Activated naive CD8-positive, alpha-beta T cell treated with anti-CD3 and anti-CD28 coated beads for 36 hours (primary cell): ENCODE measurements at places on chromosomes 16 and 17.

- no peaks in the 10 kb centered on the region for H3K36me3 ChIP-seq
- no peaks in the 10 kb centered on the region for H3K4me1 ChIP-seq
- H3K27ac ChIP-seq, result no peak overlapping the region
- no peaks in the 10 kb centered on the region for H3K27me3 ChIP-seq
- H3K4me3 ChIP-seq, result no peak overlapping the region
These were observed 187.9 kb downstream of the CNTNAP4 start for GRCh38 chr16:76464955-76465620.

DNA sequence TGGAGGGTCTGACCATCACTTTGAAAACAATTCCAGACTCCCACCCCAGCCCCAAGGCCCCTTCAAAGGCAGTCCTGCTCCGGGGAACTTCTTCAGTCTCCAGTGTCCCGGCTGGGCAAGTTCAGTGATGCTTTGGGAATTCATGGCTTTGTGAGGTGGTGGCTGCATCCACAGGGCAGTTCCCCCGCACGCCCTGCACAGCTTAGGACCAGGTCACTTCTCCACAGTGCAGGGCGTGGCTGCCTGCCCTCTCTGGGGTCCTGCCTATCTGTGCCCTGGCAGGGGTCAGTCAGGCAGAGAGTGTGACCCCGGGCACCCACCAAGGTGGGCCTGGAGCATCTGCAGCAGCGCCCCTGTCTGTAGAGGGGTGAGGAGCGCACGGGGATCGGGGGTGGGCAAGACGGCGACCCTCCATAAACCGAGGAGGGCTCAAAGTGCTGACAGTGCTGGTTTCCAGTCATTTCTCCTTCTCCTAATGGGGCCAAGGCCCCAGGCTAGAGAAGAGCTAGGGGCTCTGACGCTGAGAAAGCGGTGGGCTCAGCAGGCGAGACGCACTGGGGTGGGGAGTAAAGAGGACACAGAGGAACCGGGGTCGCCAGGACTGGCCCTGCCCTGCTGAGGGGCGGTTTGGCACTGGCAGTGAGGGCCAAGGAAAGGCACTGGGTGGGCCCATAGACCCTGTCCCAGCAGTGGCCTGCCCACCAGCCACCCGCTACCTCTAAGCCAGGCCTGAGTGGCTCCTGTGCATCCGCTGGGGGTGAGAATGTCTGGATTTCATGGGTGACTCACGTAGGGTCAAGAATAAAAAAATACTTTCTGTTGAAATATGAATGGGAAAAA, 4.2 kb upstream of the ARHGAP27 start:
- H3K4me3 ChIP-seq, result no peak overlapping the region
- H3K36me3 ChIP-seq, result peaks cover 4% of the 10 kb centered on the region
- H3K27ac ChIP-seq, result no peak overlapping the region

GRCh38 chr17:34895383-34895782, 65.9 kb downstream of the CCT6B start:
- no peak overlapping the region for H3K27ac ChIP-seq
- H3K4me3 ChIP-seq, result no peak overlapping the region
- H3K4me1 ChIP-seq, result no peaks in the 10 kb centered on the region
- H3K27me3 ChIP-seq, result peaks cover 53% of the 10 kb centered on the region
- H3K36me3 ChIP-seq, result no peaks in the 10 kb centered on the region

DNA sequence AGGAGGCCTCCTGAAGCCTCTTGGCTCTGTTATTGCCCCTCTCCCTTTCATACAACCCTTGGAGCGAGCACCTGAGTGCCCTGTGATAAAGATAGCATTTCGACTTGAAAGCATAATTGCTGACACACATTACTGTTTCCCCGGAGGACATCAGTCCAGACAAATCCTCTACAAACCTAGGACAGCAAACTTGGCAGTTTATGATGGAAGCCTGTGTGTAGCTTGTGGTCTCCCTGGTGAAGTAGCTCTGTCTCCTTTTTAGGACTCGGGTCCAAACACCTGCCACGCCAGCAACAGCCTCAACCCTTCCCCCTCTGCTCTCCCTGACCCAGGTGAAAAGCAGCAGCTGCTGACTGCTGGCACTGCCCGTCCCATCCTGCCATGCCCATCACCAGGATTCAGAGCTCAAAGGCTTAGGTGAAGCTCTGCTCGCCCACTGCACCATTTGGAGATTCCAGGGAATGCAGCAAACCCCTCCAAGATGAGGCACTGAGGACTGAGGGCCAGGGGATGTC, 55.9 kb downstream of the IRX6 start:
- no peak overlapping the region for H3K4me3 ChIP-seq
- H3K36me3 ChIP-seq, result no peaks in the 10 kb centered on the region
- H3K27ac ChIP-seq, result no peak overlapping the region
- peaks cover 21% of the 10 kb centered on the region for H3K27me3 ChIP-seq
- no peaks in the 10 kb centered on the region for H3K4me1 ChIP-seq

GRCh38 chr16:29644338-29644857, 18.6 kb upstream of the SPN start:
- peaks cover 30% of the 10 kb centered on the region for H3K4me1 ChIP-seq
- H3K36me3 ChIP-seq, result no peaks in the 10 kb centered on the region
- no peak overlapping the region for H3K4me3 ChIP-seq

GRCh38 chr17:21689604-21690003, 2.7 kb upstream of the KCNJ18 start:
- H3K4me1 ChIP-seq, result no peaks in the 10 kb centered on the region
- no peaks in the 10 kb centered on the region for H3K36me3 ChIP-seq
- DNase-seq, result no peak
- no peak overlapping the region for H3K27ac ChIP-seq
- no peaks in the 10 kb centered on the region for H3K27me3 ChIP-seq
- no peak overlapping the region for H3K4me3 ChIP-seq

- no peaks in the 10 kb centered on the region for H3K36me3 ChIP-seq
- no peak overlapping the region for H3K27ac ChIP-seq
- H3K4me3 ChIP-seq, result no peak overlapping the region
- peaks cover 16% of the 10 kb centered on the region for H3K27me3 ChIP-seq
- no peak for DNase-seq
These were observed 45.1 kb upstream of the NDRG4 start for GRCh38 chr16:58454856-58455255.

DNA sequence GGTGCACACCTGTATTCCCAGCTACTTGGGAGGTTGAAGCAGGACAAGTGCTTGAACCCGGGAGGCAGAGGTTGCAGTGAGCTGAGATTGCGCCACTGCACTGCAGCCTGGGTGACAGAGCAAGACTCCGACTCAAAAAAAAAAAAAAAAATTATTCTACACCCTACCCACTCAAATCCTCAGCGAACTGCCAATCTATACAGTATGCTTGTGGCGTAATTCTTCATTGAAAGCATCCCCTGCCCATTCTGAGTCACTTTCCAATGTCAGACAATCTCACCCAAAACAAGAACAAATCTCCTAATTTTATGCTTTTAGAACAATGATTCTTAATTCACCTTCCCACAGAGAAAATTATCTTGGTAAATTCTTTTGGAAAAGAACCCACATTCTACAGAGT, 12.0 kb downstream of the AMFR start:
- no peak for DNase-seq
- no peak overlapping the region for H3K27ac ChIP-seq
- H3K27me3 ChIP-seq, result no peaks in the 10 kb centered on the region
- peaks cover 7% of the 10 kb centered on the region for H3K36me3 ChIP-seq
- peaks cover 14% of the 10 kb centered on the region for H3K4me1 ChIP-seq
- H3K4me3 ChIP-seq, result no peak overlapping the region

GRCh38 chr16:46709469-46710005, 20.1 kb downstream of the ORC6 start:
- no peak for DNase-seq
- H3K36me3 ChIP-seq, result no peaks in the 10 kb centered on the region
- no peaks in the 10 kb centered on the region for H3K4me1 ChIP-seq

DNA sequence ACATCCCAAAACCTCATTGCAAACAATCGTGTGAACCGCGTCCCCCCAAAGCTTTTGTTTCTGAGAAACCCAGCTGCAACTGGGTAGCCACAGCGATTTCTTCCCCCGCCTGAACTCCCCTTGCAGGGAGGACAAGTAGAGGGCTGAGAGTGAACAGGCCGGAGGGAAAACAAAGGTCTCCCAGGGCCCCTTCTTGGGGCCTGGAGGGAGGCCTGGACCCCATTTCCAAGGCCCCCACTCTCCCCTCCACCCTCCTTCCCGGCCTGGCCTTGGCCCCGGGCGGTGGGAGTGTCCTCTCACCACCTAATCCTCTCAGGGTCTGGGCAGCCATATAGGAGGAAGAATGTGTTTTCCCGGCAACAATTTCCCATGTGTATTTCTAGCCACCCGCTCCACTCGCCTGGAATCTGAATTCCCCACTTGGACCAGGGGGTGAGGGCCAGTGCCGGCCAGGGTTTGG, 2.6 kb downstream of the GLIS2 start:
- no peak for DNase-seq
- peaks cover 11% of the 10 kb centered on the region for H3K4me1 ChIP-seq
- peaks cover 24% of the 10 kb centered on the region for H3K27me3 ChIP-seq
- no peaks in the 10 kb centered on the region for H3K36me3 ChIP-seq
- no peak overlapping the region for H3K27ac ChIP-seq
- no peak overlapping the region for H3K4me3 ChIP-seq

DNA sequence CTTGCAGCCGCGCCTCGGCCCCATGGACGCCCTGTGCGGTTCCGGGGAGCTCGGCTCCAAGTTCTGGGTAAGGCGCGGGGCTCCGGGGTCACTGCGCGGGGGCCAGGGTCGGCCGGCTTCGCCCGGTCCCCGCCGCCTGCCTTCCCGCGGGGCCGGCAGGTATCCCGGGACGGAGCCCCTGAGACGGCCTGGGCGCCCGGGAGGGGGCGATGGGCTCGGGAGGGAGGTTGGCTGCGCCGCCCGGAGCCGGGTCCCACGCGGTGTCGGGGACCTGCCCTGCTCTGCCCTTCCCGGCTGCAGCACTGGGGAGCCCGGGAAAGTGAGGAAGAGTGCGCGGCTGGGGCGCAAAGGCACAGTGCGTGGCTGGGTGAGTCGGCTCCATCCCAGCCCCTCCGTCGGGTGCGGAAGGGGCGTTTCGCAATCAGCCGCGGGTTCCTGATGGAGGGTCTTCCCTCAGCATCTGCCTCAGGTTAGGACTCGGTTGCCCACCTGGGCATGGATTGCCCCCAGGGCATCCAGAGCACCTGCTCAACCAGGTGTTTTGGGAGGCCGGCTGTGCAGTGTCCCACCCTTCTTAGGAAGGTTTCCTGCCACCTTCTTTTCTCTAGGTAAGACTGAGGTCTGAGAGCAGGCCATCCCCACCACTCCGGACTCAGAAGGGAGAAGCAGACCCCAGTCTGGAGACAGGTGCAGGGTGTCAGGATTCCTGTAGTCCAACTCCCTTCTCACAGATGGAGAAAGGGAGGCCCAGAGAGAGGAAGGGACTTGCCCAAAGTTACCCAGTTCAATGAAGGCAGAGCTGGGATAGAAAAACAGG, 442 bp downstream of the ABCC3 start:
- no peak for DNase-seq
- H3K4me3 ChIP-seq, result no peak overlapping the region
- H3K4me1 ChIP-seq, result no peaks in the 10 kb centered on the region
- H3K36me3 ChIP-seq, result no peaks in the 10 kb centered on the region
- no peak overlapping the region for H3K27ac ChIP-seq
